Cortex of kidney (tissue), 1 donor: ENCODE measurements at places on chromosomes 12 and 14.

GRCh38 chr12:78241446-78241845 lies 410.8 kb downstream of the NAV3 start:
- no peak for DNase-seq

DNA sequence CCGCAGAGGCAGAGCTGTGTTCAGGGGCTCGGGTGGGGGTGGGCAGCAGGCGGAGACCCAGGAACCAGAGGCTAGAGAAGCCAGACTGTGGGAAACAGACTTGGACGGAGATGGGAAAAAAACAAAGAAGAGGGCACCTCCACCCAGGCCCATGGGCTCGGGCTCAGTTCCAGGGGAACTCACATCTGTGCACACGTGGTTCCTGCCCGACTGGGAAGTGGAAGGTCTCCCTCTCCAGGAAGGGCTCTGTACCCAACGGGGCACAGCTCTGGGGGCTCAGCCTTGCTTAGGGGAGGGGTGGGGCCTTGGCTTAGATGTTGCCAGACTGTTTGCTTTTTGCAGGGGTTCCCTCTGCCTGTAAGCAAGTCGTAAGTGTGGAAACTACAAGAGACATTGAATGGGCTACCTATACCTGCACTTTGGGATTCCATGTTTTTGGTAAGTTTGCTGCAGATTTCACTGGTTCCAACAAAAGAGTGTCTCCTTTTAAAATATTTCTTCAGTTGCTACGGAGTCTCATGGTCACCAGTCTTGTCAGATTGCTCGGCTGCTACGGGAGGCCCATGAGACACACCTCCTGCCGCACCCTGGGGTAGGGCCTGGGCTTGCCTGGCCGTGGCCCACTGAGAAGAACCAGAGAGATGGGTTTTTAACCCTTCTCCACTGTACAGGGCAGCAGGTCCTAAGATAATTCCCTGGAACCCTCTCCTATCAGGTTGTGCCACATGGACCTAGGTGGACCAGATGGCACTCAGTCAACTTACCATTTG lies 127.6 kb upstream of the EVL start:
- DNase-seq: no peak

- DNase-seq: no peak
Measured at GRCh38 chr14:92315050-92315805, 7.7 kb upstream of the SLC24A4 start.

- DNase-seq: no peak
Measured at GRCh38 chr14:55127460-55127951, 1.5 kb upstream of the LGALS3 start.

DNA sequence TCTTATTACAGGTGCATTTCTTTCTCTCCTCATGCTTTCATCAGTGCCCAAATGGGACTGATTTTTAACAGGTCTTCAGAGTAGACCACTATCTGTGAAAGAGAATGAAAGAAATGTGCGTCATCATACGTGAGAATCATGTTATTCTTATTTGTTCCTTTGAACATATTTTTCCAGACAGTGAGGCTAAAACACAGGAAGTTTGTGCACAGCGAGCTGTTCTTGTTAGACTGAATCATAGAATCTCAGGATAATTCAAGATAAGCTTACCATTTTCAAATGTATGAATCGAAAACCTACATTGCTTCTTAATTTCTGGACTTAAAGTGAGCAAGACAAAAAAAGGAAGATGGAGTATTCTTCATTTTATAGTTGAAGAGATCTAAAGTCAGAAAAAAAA lies 383.1 kb downstream of the EGLN3 start:
- DNase-seq: no peak

DNA sequence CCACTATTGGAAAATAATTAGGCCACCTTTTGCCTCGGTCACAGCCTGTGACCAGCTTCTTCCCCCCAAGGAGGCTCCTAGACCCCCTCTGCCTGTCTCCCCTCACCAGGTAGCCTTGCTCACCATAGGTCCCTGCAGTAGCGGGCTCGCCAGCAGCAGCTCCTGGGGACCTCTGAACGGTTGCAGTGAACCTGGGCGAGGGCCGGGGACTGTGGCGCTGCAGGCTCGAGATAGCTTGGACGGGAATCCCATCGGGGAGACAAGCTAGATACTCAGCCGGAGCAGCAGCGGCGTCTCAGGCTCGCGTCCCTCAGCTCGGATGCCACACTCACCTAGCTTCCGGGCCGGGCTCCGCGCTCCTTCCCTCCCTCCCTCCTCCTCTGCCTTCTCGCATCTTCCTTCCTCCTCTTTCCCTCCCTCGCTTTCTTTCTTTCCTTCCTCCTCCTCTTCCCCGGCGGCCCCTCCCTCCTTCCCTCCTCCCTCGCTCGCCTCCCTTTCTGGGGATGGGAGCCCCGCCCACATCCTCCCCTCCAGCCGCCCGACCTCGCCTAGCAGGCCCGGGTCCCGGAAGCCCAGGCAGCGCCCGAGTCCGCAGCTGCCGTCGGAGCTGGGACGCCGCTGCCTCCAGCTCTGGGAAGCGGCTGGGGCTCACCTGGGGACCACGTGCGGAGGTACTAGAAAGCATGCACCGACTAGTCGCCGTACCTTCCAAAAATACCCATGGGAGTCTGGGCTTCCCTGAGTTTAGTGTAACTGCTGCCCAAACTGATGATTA lies at the start of gene BMP4:
BMP4 (minus strand) TSS at position 399 of the 775 bp plus-strand sequence. CDS start 4,603 bp downstream, outside the sequence.
- no peak for DNase-seq

- DNase-seq: no peak
Measured at GRCh38 chr12:39440781-39441180, 2.1 kb downstream of the KIF21A start.

DNA sequence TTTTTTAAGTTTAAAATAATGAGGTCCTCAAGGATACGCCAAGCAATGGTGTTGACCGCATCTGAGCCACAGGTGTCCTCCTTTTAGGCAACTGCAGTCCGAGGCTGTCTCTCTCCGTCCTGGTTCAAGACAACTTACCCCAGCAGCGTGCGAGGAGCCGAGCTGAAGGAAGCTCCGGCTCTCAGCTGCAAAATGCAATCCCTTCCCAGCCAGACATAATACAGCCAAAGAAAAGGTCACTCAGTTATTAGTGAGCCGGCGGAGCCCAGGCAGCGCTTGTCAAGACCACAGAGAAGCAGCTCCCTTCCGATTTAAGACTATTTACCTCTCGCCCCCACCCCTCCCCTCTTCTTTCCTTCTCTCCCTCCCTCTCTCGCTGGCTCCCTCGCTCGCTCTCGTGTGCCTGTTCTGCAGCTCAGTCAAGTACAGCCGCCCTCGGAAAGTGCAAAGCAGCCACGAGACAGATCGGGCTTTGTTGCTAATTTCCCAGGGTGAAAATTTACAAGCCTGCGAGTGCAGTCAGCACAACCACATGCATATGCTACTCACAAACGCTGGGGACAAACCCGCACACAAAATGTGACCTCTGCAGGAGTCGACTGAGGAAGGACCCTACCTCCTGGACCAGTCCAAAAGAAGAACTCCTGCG lies 363 bp upstream of the LMO3 start:
- no peak for DNase-seq

- DNase-seq: no peak
Measured at GRCh38 chr12:90233168-90234100, 524.8 kb upstream of the ATP2B1 start.

DNA sequence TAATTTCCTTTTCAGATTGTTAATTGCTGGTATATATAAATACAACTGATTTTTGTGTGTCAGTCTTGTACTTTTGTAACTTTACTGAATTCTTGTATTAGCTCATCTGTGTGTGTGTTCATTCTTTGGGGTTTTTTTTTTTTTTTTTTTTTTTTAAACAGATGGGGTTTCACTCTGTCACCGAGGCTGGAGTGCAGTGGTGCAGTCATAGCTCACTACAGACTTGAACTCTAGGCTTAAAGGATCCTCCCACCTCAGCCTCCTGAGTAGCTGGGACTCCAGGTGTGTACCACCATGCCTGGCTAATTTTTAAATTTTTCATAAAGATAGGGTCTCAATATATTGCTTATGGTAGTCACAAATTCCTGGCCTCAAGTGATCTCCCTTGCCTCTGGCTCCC lies 68.0 kb downstream of the WNK1 start:
- no peak for DNase-seq

GRCh38 chr12:113030875-113031525 lies 25.5 kb upstream of the DTX1 start:
- DNase-seq: no peak

DNA sequence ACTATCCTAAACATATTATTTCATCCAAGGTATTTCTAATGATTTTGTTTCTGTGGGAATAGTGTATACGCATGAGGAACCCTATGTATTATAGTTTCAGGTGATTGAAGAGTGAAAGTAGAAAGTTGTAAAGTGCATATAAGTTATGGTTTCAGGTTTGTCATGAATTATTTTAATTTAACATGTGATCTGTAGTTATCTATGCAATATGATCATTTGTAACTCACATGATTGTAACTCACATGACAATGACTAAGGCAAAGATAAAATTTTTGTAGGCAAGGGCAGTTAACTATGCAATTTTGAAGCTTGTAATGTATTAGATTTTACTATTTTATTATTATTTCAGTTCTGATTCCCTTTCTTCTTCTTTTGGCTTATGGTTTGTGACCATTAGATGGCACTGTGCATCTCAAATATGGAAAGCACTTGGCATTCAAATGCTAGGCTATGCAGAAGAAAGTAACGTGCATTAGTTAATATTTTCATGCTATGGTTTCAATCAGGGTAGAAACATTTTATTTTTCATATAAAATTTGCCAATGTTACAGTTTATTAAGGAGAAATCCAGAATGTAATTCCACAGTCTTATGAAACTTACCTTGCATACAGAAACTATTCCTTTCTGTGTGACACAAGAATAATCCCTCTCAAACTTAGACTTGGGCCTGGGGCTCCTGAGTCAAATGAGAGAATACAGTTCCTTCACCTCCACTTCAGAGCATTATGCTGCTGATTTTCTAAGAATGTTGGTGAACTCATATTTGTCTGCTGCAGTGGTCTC lies 15.8 kb upstream of the TMEM30B start:
- no peak for DNase-seq

DNA sequence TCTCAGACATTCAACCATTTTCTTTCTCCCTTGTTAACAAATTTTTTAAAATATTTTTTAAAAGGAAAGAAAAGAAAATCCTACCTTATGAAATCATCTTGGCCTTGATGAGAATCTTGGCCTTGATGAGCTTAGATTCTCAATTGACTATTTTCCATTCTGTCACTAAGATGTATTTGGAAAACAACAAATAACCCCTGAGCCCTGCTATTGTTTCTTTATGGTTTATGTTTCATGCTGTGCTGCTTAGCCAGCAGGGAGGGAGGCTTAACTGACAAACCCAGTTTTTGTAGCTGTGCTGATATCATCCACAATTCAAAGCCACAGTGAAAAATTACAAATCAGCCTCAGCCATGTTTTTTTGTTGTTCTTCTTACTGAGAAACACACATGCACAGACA lies 404.1 kb downstream of the RAD51B start:
- DNase-seq: no peak

DNA sequence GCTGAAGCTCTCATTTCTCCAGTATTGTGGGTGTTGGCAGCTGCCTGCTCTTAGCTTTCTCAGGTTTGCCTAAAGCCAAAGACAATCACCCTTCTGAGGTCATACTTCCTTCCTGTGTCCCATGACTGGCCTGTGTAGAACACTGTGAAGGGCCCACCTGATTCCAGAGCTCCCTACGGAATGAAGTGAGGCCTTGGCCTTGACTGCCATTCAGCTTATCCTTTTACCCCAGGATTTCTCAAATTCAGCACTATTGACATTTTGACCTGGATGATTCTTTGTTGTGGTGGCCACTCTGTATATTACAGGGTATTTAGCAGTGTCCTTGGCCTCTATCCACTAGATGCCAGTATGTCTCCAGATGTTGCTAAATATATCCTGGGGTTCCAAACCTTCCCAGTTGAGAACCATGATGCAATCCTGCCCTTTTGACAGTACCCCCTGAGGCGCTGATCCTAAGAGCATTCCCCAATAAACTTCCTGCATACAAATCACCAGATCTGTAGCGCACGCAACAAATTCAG lies 112.3 kb upstream of the KRR1 start:
- DNase-seq: no peak

DNA sequence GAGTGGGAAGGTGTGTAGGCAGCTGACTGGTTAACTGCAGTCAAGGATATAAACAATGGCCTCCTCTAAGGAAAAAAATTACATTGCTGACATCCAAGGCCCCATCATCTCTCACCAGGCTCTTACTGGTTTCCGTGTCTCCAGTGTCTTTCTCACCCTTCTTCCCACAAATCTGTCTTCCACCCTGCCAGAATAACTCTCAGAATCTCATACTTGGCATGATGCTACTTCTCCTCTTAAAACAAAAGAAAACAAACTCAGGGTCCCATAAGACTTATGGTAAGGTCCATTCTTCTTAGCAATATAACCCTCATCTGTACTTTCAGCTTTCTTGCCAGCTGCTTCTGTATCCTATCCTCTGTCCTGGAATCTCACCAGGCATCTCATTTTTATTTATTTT lies 68.9 kb downstream of the SUSD6 start:
- DNase-seq: no peak

GRCh38 chr14:79543967-79544697 lies 667.2 kb downstream of the DIO2 start:
- DNase-seq: no peak
